HT-29 (cell line): ENCODE measurements at places on chromosomes 6 and 20.
A peak's percentile ranks its signal among the peaks of the same experiment; 100 is the strongest.

GRCh38 chr6:143515061-143515760 is 3.7 kb upstream of the FUCA2 start:
- DNase-seq, result no peak

DNA sequence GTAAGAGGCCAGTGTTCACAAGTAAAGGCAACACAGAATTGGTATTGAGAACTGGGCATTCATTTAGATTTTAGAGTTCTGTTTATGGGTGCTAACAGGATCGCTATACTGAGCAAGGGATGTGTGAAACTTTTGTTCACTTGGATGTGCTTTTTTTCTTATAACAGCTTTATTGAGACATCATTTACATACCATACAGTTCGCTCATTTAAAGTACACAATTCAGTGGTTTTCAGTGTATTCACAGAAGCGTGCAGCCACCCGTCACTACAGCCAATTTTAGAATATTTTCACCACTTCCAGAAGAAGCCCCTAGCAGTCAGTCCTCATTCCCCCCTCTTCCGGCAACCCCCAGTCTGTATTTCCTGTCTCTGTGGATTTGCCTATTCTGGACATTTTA is 48.7 kb downstream of the GFRA4 start:
- DNase-seq, result no peak

GRCh38 chr20:5996765-5997164 is 46.3 kb downstream of the MCM8 start:
- DNase-seq, result peak; percentile 75

DNA sequence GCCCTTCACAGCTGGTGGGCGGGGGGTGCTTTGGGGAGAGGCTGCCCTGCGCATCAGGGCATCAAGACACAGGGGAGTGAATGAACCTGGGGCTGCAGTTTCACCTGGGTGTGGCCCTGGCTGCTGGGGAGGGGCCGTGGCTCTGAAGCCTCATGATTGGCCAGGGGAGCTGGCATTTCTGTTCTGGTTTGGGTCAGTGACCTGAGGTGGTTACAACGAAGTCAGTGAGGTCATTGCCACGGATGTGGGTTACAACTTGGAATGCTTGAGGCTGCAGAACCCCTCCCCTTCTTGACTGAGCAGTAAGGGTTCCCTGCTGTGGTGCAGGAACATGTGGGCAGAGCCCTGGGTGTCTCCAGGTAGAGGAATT is 3.0 kb downstream of the TCEA2 start:
- DNase-seq, result no peak

GRCh38 chr6:16148498-16148897 is 19.6 kb downstream of the MYLIP start:
- DNase-seq, result peak; percentile 77

DNA sequence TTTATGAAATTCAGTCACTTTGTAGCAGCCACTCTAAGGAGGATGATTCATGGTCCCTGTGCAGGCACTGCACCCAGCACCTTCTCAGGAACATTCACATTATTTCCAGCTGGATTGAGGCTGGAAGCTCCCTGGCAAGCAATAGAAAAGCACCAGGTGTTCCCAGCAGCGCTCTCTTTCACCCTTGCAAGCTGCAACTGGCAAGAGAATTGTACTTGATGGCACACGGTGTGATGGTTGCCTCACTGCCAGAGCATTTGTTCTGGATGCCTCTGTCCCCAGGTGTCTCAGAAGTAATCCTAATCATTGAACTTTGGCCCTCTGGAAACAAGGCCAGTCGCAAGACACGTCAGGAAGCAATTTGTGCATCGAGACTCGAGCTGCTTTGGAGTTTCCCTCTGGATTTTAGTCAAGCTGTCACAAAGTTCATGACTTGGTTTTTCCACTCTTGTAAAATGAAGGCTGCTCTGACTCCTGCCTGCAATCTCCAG is 24.9 kb upstream of the PHACTR2 start:
- DNase-seq, result no peak
